Natural killer cell (primary cell): ENCODE measurements at places on chromosomes 11 and 22.

- DNase-seq = no peak
These were observed 19.4 kb downstream of the OSBP2 start for GRCh38 chr22:30714062-30714461.

- no peak for DNase-seq
These were observed 104.6 kb upstream of the SORL1-AS1 start for GRCh38 chr11:121557348-121557747.

GRCh38 chr11:44561275-44561805 is 4.1 kb upstream of the CD82 start:
- no peak for DNase-seq

DNA sequence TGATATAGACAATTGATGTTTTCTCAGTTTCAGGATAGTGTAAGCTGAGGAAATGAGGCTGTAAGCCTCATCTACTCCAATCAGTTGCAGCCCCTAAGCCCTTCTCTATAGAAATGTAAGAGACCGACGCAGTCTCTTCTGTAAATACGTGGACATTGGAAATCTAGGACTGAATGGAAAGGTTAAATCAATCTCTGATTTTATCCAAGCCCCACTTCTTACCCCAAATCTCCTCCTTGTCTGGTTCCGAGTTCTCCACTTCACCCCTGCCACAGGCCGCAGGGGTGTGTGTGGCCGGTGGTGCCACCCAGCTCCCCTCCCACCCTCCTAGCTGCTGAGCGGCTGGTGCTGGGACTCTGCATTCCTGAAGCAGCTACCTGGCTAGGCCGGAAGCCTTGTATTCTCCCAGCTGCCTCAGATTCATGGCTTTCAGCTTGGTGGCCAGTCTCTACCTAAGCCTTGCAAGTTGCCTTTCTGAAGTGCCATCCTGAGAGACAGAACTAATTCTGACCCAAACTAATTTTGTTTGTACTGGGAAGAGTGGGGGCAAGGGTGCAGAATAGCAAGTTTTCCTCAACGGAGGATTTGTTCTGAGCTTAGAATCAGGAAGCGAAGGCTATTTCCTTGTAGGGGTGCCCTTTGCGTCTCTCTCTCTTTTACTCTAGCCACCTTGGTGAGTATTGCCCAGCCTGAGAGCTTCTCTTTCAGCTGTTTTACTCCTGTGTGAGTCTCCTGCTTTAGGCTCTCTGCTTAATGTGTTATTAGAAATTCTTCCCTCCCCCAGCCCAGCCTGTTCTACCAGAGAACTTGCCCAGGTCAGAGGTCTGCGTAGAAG is 749 bp downstream of the VWA5A start:
- peak; percentile 4 for DNase-seq

DNA sequence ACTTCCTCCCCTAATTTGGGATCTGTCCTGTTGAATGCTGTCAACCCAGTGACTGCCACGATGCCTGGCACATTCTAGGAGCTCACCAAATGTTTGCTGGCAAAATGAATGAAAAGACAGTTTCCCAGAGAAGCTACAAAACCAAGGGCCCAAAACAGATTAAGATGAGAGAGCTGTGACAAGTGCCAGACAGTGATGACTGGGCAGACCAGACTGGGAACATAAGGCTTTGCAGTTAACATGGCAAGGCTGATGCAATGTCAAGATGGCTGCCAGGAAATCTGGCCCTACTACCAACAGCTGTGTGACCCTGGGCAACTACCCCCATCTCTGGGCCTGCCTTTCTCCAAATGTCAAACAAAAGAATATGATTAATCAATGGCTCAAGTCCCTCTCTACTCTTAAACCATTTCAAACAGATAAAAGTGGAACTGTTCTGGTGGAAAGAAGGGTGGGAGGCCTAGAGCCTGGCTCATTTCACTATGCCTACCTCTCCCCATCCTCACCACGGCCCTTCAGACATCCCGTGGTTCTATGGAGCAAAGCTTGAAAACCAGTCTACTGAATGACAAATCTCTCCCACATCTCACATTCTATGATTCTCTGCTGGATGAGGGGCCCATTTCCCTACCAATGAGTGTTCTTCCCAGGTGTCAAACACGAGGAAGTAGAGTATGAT is 12.8 kb downstream of the AP1B1 start:
- no peak for DNase-seq

- no peak for DNase-seq
These were observed 964.2 kb downstream of the JRKL start for GRCh38 chr11:97354026-97354425.

DNA sequence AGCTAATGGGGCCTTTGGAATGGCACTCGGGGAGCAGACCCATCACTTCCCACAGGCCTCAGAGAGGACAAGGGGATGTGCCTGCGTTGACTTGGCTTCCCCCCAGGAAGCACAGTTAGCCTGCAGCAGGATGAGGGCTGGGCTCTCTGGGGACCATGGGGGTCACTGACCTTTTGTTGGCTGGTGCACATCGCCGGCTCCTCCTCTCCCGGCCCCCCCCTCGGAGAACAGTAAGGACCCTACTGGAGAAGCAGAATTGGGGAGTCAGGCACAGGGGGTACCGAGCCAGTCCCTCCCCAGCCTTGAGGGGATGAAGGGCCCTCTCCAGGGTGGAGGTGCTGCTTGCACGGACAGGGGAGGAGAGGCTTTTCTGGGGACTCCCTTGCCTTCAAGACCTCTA is 32.8 kb downstream of the NRXN2 start:
- DNase-seq = no peak

GRCh38 chr22:21951931-21952465 is 650 bp downstream of the PPM1F start:
- DNase-seq = peak; percentile 35

DNA sequence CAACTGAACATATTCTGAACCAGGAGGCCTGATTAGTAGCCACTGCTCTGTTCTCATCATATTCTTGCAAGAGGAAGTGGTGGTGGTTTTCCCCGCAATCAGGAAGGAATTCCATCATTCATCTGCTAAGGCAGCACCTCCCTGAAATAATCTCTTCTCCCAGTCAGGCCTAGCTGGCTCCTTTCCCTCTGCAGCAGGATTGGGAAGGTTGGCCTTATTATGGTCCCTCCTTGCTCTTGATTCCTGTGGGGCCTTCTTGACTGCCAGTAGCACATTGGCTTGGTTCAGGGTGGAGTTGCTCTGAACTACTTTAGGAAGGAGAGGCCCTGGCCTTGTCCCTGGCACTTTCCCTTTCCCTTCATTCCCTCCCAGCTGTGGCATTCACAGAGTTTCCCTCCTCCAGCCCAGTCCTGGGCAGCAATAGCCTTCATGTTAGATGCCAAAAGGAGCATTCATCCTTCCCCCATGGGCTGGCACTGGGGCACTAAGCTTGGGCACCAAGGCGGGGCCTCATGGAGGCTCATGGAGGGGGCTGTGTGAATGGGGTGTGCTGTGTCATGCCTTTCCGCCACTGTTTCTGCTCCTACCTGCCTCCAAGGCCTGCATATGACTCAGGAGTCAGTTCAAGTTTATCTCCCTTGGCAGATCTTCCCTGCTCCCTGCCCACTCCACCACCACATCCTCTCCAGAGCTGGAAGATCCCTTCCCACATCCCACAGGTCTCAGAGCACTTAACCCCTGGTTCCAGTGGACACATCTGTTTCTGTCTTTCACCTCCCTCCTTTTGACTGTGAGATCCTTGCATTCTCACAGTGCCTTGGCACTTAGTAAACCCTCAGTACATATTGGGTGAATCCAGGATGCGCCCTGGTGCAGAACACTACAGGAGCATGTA is 27.6 kb upstream of the CD44 start:
- no peak for DNase-seq

DNA sequence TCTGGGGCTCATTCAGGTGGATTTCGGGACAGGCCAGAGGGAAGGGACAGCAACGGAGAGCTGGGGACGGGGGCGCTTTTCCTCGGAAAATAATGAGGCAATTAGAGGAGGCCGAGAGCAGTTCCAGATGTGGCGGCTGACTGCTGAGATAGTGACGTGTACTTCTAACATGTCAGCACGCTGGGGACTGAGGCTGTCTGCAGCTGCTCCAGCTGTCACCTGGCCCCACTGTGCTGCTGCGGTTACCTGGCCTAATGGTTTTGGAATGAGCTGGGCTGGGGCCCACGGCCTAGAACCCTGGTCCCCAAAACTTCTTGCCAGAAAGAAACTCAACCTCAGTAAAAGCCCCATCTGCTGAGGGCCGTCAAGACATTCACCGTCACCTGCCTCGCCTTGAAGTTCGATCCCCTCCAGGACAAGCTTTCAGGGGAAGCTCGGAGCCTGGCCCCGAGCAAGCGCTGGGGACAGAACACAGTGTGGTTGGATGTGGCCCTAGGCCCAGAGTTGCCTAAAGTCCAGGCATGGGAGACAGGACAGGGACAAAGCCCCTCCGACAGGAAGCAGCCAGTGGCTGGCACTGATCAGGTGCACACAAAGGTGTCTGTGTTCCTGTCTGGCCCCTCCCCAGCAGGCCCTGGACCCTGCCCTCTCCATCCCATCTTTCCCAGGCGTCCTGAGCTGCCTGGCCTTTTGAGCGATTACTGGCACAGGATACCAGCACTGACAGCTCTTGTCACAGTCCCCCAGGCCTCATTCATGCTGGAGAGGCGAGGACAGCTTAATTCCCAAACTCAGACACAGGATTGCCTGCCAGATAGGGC is 22.1 kb downstream of the RPUSD4 start:
- DNase-seq = no peak

- DNase-seq = no peak
These were observed 66.2 kb downstream of the HIPK3 start for GRCh38 chr11:33323421-33323820.

DNA sequence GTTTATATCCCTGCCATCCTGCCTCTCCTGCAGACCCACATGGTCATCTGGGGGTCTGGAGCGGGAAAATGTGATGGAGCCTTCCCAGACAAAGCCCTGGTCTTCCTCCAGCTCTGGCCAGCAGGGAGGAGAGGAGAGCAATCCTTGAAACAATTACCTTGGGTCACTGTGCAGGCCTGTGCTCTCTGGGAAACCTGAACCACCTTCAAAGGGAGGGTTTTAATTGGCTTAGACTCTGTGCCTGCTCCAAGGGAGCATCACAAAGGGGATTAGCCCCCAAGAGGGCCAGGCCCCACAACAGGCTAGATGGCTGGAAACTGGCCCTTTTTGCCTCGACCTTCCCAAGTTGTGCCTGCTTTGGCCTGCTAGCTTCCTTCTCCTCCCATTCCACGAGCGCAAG is 351.9 kb downstream of the TENM4 start:
- DNase-seq = no peak

DNA sequence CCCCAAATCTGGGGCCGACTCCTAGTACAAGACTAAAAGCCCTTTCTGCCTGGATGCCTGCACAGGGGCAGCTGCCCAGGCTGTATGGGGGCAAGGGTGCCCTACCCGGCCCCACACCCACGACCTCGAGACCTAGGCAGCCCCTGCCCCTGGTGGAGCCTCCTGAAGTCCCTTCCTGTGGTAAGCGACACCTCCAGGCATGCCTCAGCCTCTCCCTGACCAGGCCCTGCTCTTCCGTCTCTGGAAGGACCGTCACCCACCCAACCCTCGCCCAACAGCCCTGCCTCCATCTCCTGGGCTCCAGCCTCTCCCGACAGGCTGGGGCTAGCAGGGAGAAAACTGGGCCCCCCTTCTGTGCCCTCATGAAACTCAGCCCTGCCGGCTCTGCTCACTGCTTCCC is 22.8 kb upstream of the PPARA start:
- no peak for DNase-seq

DNA sequence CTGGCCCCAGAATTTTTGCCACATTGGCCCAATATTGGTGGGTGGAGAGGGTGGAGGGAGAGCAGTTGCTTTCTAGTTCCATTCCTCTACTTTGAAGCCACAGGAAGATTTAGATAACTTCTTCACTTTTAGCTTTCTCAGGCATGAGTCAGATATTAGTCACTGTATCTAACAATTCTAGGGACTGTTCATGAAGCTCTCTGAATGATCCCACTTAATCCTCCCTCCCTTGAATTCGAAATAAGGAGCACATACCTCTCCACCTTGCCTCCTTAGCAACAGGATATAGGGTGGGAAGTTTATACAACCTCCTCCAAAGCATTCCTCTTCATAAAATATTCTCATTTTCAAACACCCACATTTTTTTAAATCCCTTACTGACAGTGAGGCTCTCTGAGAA is 13.5 kb downstream of the FSHB start:
- DNase-seq = no peak

DNA sequence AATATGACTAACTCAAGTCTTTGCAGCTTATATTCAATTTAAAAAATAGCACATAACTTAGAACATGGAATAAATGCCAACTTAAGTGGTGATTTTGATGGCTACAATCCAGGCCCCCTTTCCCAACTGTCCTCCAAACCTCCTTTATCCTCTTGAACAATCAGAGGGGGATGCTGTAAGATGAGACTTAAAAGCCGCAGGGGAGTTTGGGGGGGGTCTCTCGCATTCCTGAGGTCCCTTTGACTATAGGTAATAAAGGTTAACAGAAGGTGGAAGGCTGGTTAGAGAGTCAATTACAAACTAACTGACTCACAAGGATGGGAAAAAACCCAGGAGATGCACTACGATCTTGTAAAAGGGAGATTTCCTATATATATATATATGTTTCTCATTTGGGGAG is 101.8 kb downstream of the KIRREL3 start:
- DNase-seq = no peak

GRCh38 chr11:845872-846495 is 3.3 kb downstream of the TSPAN4 start:
- no peak for DNase-seq
